ENCODE measurements at places on chromosomes 4 and X.

GRCh38 chrX:87067795-87068369, 449.7 kb upstream of the KLHL4 start:
- DNase-seq = no peak

DNA sequence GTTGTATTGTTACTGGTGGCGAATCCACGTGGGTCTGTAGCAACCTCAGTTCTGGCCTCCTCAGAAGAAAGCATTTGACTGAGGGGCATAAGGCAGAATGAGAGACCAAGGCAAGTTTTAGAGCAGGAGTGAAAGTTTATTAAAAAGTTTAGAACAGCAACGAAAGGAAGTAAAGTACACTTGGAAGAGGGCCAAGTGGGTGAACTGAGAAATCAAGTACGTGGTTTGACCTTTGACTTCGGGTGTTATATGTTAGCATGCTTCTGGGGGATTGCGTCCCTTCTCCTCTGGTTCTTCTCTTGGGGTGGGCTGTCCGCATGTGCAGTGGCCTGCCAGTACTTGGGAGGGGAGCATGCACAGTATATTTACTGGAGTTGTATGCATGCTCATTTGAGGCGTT, 232.7 kb upstream of the GATB start:
- peak; percentile 17 for DNase-seq

DNA sequence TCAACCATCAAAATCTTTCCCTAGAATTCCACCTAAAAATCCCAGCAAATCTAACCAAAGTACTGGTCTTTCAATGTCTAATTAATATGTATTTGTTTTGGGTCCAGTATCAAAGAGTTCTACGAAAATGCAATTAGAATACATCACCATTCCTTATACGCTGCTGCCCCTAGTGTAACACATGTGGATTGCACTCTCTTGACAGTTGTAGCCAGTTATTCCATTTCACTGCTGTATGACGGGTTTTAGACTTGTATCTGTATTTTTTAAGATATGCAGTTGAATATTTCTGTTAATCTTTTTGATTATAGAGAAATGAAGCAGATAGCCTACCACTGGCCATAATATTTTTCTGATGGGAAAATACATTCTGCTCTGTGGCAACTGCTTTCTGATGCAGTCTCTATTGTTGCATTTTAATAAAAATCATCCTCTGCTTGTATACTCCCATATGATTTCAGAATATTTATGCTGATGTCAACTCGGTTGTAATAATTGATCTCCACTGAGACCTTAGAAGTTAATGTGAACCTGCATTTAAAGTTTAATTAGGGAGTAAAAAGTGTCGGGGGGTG, 17.1 kb upstream of the PAGE2B start:
- peak; percentile 42 for DNase-seq

DNA sequence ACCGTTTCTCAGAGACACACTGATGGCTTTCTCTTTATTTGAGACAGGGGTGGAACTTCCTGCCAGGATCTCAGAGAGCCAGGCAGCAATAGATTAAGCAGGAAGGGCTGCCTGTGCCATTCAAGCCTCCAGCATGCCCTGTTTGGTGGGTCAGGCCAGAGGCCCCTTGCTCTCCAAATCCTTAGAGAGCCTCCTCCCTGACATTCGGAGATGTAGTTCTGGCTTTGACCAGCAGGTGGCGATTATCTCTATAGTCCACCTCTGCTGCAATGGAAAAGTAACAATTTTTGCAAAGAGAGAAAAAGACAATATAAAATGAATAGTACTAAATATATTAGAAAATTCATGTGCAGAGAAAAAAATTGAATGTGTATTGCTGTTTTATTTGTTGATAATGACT, 93.9 kb downstream of the NXF2B start:
- DNase-seq = peak; percentile 58
